ENCODE measurements at places on chromosomes 1 and 21.

DNA sequence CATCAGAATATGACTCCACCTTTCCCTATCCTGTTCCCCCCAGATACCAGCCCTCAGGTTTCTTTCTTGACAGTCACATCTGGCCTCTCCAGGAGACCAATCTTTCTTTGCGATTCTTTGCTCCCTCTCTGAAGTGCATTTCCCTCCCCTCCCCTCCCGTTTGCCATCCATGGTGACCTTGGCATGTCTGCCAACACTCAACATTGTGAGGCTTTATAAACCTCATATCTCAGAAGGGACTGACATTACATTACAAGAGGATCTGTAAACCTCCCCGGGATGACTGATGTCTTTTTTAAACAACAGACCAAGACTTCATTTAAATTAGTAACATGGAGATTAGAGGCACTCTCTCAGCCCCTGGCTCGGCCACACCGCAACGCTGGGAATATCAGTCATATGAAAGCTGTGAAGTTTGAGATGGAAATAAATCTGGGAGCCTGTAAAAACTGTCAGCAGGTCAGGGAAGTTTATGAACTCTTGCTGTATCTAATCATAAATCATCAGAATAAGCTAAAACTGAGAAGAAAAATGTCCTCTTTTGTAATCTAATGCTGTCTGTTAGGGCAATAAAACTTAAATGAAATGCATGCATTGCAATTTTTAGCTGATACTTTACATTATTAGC is 401.7 kb upstream of the PROX1 start:
- DNase-seq: no peak

GRCh38 chr1:8251635-8252034 is 66.3 kb upstream of the SLC45A1 start:
- no peak for DNase-seq

GRCh38 chr1:69492286-69492685 is 75.4 kb upstream of the LRRC7 start:
- no peak for DNase-seq

GRCh38 chr1:66415866-66416265 is 118.1 kb upstream of the SGIP1 start:
- DNase-seq: no peak

DNA sequence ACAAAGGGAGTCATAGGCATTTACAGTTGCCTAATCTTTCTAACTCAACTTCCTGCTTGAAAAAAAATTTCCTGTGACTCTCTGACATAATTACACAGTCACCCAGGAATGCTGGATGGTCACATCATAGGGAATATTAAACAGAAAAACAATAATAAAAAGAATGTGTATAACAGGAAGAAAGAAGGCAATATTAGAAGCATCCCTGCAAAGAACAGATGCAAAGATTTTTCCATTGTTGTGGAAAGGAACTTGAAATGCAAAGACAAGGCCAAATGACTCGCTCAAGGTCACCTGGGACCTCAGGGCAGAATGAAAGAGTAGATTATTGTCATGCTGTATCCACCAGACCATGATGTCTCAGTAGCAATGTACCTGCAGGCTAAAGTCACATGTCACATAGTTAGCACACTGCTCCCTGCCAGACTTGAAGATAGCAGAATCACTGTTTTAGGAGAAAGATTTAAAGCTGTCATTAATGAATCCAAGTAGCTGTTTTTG is 184.3 kb downstream of the CYYR1 start:
- DNase-seq: no peak

DNA sequence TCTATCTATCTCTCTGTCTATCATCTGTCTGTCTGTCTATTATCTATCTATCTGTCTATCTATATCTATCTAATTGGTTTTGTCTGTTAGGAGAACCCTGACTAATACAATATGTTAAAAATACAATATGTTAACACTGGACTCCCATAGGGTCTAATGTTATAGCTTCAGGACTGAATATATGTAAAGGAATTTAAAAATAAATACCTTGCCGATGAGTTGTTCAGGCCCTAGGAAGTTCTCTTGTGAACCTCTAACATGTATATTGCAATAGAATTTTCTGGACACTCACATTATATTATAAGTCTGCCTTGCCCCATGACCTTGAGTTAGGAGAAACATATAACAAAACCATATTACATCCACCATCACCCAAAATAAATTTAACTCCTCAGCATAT is 900.6 kb downstream of the NCAM2 start:
- DNase-seq: no peak

- no peak for DNase-seq
These were observed 20.0 kb downstream of the METTL13 start for GRCh38 chr1:171801487-171801891.

DNA sequence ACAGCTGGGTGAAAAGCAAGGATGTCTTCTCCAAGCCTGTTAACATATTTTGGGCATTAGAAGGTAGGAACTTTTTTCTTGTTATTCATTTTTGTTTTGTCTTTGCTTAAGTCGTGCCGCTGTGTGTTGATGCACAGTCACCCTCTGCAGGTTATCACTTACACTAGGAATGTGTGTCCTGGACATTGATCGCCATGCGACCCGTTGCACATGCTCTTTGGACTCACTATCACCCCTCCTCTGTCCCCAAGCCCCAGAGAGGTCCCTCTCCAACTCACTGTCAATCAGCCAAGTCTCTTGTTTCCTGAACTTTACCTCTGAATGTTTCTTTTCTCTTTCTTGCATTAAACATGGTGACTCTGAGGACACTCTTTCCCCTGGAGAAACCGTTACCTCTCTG is 40.0 kb upstream of the CD101 start:
- no peak for DNase-seq

DNA sequence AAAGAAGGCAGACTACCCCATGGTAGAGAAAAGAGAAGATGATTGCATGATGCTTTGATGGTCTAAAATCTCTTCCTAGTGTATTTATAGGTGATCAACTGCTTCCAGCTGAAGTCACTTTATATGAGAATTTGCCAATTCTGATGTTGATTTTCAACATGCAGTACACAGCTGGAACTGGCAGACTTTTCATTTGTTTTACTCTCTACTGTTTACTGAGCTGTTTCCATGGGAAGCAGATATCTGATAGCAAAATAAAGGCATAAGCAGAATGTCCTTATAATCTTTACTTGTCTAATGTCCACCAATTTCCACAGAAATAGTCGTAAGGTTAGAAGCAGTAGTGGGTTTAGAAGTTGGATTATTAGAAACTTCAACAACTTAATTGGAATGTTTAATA is 74.9 kb downstream of the SYDE2 start:
- DNase-seq: no peak
